ENCODE measurements at places on chromosomes 12 and 14.

- DNase-seq: no peak
Observed at GRCh38 chr14:36618641-36619040, 36.2 kb upstream of the NKX2-8 start.

DNA sequence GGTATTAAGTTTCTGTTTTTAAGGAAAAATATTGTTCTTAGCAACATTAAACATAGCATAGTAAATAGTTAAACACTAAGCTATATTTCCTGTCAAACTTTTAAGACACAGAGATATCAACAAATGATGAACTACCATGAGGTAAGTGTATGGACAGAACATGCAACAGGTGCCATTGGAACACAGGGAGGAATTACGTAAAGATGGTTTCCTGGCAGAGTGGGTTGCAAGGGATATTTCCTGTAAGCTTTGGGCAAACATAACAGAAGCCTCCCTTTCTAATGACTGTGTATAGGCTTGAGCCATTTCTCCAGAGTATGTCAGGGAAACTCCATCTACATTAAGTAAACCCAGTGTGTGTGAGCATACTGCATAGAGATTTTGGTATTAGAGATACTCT lies 31.7 kb upstream of the HELB start:
- no peak for DNase-seq

DNA sequence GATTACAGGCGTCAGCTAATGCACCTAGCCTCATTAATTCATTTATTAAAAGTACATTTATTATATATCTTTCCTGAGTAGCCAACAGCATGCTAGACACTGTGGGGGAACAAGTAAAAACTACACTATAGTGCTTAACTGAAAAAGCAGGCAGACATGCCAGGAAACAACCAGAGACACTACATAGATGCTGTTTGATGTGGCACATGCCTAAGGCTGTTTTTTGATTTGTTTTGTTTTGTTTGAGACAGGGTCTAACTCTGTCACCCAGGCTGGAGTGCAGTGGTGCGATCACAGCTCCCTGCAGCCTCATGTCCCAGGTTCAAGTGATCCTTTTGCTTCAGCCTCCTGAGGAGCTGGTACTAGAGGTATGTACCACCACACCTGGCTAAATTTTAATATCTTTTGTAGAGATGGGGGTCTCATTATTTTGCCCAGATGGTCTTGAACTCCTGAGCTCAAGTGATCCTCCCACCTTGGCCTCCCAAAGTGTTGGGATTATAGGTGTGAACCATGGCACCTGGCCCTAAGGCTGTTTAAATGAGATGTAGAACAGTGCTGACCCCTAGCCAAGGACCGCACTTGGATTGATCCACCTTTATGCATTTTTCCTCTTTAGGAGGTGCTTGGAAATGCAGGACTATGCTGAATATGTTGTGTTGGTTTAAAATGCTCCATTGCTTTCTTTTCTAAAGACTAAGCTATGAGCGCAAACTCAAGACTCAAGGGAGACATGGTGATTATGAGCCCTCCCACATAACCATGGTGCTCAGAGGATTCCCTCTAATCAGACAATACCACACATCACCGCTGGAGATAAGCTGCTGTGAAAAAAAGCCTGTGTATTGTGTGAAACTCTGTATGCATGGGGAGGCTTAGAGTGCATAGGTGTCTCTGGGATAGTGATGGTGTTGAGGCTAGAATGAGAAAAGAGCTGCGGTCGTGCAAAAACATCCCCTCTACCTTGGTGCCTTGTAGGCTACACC lies 10.5 kb upstream of the C14orf93 start:
- no peak for DNase-seq

DNA sequence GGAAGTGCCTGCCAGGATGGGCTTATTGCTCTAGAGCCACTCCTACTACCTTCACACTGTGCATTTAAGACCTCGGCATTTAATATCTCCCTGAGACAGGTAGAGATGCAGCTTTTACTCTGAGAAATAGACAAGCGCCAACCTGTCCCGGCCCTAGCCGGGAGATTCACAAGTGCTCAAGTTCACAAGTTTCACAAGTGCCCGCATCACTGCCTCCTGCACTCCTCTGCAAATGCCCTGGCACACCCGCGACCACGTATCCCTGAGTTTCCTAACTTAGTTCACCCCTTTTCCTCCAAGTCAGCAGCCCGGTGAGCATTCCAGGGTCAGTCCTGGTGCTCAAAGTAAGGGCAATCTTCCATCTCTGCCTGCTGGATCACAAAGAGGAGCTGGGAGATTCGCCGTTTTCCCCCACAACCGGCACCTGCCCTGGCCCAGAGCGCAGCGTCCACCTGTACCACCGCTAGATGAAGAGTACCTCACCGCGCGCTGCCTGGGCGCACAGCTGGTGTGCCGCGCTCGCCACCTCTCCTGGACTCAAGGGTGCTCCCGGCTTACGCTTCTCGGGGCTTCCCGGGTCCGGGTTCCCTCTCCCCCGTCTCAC lies 5.0 kb upstream of the SLC38A4 start:
- peak; percentile 7 for DNase-seq

DNA sequence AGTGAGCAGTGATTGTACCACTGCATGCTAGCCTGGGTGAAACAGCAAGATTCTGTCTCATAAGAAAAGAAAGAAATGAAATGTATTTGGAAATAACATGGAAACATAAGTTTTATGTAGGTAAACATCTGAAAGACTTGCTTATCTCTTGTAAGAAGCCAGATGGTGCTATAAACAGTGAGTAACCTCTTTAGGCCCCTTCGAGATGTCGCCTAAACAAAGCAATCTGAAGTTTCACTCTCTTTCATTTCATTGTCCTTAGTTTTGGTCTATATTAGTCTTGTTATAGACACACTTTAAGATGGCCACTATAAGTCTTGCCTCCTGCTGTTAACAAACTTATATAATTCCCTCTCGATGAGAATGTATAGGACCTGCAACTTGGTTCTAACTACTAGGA lies 472.6 kb upstream of the ATP2B1 start:
- DNase-seq: no peak

GRCh38 chr14:58299401-58300330 lies 1.3 kb downstream of the ARID4A start:
- peak; percentile 15 for DNase-seq

GRCh38 chr12:69204191-69204590 lies 35.2 kb upstream of the CPSF6 start:
- no peak for DNase-seq

- no peak for DNase-seq
Observed at GRCh38 chr12:95118788-95119179, 45.4 kb upstream of the NR2C1 start.

GRCh38 chr14:73227812-73228781 lies 9.2 kb upstream of the PAPLN start:
- peak; percentile 92 for DNase-seq

DNA sequence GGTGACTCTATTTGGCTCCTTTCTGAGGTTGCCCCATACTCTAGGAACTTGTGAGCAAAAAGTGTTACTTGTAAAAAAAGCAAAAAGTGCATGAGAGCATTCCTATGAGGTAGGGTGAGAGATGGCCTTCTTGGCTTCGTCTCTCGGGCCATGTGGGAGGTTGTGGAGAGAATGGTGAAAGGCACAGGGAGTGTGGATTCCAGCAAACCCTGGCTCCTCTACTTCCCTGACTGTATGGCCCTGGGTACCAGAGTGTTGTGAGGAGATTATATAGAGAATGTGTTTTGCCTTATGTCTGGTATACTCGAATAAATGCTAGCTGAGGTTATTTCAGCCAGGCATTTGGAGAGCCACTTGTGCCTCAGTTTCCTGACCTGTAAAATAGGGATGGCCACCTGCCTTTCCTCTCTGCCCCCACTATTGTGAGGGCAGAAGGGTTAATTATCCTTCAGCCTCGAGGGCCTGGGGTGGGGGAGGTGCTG lies 11.0 kb downstream of the PLEKHG3 start:
- DNase-seq: no peak

DNA sequence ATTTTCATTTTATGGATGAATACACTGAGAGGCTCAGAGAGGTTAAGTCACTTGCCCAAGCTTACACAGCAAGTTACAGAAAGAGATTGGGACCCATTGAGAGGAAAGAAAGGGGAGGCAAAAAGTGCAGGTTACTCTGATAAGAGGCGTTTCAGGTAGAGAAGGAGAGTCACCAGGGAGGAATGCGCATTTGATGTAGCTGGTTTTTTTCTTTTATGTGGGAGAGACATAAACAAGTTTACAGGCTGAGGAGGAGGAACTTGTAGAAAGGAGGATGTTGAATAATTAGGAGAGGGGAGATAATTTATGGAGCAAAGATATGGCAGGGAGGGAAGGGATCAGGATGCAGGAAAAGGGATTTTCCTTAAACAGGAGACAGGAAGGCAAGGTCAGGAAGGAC lies 297.0 kb downstream of the PCNX1 start:
- no peak for DNase-seq

DNA sequence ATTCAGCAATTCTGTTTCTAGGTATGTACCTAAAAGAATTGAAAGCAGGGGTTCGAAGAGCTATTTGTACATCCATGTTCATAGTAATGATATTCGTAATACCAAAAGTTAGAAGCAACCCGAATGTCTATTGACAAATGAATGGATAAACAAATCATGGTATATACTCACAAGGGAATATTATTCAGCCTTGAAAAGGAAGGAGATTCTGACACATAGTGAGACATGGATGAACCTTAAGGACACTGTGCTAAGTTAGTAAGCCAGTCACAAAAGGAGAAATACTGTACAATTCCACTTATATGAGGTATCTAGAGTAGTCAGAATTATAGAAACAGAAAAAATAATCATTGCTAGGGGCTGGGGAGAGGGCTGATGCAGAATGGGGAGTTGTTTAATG lies 4.4 kb upstream of the FBXL14 start:
- DNase-seq: no peak

GRCh38 chr14:34837801-34838322 lies 37.3 kb downstream of the BAZ1A start:
- no peak for DNase-seq

DNA sequence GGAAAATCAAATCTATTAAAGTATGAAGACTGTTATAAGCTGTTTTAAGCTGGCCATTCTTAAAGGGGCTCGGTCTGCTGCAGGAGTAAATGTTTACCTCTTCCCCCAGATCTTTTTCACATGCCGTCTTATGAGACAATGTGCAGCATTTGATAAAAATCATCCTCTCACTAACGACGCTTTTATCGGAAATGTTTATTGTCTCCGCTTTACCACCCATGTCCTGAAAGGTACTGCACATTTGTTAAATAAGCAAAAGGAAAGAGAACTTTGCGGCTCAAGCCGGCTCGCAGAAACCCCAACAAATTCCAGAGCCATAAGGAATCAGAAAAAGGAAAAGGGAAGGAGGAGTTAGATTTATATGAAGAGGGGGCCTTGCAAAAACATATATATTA lies 137.8 kb downstream of the HMGA2 start:
- DNase-seq: peak; percentile 25

DNA sequence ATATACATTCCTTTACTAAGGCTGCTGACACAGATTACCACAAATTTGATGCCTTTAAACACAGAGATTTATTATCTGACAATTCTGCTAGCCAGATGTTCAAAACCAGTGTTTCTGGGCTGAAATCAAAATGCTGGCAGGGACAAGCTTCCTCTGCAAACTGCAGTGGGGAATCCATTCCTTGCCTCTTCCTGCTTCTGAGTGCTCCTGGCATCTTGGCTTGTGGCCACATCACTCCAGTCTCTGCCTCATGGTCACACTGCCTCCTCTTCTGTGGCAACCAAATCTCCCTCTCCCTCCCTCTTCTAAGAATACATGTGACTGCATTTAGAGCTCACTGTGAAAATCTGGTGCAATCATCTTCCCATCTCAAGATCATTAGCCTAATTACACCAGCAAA lies 235.7 kb downstream of the TTC8 start:
- DNase-seq: no peak

- peak; percentile 38 for DNase-seq
Observed at GRCh38 chr14:55052269-55052930, 953 bp downstream of the MAPK1IP1L start.

DNA sequence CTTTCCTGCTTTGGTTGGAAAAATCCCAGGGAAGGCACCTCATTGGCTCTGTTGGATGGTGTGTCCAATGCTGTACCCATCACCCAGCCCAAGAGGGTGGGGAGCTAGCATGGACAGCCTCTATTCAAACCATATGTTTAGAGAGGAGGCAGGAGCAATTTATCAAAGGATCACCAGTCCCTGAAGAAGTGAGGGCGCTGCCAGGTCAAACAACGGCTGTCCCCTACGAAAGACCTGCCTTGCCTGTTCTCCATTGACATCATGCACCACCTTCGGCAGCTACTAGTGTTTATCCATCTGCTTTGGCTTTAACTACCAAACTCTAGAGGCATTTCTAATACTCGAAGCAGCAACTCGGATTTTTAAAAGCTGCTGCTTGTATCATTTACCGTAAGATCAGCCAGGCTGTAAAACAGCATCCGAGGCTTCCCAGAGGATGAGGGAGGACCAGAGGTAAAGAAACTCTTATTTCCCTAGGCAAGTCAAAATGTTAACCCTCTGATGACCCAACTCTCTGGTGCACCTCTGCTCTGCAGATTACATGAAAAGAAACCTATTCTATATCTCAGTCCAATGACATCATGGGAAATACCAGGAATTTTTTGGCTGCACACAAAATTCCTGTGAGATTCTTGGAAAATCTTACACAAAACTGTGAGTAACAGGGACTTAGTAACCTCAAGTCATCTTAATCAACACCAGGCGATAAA lies 720.9 kb upstream of the TBX3 start:
- DNase-seq: peak; percentile 81

DNA sequence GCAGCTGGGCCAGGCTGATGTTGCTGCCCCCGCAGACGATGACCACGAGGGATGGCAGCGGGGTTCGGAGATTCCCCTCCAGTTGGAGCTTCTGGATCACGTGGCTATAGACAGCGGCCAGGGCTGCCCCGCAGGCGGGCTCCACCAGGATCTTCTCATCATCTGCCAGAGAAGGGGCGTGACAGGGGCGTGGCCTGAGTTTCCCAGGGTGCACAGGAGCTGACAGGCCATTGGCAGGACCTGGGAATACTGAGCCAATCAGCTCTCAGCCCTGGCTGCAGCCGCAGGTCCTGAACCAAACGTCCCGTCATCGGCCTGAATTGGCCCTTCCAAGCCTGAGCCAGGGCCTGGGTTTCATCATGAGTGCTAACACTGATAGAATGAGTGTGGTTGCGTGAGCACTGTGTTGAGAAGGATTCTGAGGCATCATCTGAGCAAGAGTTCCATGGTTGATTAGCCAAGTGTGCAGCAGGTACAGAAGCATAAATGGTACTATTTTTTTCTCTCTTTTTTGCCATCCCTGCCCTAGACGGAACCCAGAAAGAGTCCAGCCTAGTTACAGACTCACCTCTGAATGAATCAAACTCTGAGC lies 10.6 kb downstream of the SDS start:
- no peak for DNase-seq

DNA sequence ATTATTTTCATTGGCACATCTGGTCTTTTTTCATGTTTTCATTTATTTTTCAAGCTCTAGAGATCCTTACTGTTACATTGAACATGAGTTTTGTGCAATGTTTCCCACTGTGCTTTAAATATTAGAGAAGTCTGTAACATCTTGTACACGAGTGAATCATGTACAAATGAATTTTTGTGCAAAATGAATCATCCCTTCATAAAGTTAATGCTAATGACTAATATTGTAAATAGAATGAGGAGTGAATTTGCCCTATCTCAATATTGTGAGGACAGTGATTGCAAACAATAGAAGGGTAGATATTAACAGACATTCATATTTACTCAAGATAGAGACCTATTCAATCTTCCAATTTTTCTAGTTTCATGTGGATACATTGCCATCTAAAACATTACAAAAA lies 463.3 kb upstream of the FOXG1 start:
- DNase-seq: peak; percentile 46

Measured in astrocyte of the spinal cord (primary cell).